ENCODE measurements at places on chromosomes 12 and 14.

GRCh38 chr14:69424149-69424923 lies 25.8 kb downstream of the SLC39A9 start:
- DNase-seq, result no peak

DNA sequence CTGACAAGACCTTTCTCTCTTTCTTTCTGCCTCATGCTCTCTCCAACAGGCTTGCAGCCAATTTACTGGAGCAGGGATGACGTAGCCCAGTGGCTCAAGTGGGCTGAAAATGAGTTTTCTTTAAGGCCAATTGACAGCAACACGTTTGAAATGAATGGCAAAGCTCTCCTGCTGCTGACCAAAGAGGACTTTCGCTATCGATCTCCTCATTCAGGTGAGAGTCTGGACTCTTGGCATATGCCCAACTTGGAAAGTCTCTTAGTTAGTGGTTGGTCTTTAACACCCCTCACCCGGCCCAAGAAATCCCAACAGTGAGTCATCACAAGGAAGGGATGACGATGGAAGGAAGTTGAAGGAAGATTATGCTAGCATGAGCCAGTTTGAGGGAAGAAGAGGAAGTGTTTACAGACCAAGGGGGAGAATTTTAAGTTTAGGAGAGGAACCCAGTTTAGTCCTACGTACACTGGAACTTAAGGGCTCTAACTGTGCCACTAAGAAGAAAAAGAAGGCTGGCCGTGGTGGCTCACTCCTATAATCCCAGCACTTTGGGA lies 189.7 kb downstream of the ETV6 start:
- no peak for DNase-seq

DNA sequence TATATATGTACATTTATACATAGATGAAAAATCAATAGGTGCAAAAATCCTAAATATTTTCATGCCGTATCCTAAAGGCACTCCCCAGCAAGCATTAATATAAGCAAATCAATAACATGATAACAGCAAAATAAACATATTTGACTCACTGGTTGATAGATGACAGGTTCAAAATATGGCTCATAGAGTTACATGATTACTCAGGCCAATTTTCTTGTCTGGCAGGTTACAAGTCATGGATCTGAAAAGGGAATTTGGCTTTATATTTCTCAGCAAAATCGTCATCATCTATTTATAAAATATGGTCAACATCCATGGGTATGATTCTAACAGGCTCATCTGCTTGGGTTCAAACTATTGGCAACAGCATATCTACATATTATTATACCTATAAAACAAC lies 34.9 kb upstream of the SYT1 start:
- DNase-seq, result no peak

- no peak for DNase-seq
Measured at GRCh38 chr14:55382483-55382882, 29.1 kb downstream of the ATG14 start.

- DNase-seq, result no peak
Measured at GRCh38 chr12:95335948-95336347, 118.3 kb downstream of the VEZT start.

GRCh38 chr14:68144051-68144681 lies 324.6 kb downstream of the RAD51B start:
- DNase-seq, result no peak

DNA sequence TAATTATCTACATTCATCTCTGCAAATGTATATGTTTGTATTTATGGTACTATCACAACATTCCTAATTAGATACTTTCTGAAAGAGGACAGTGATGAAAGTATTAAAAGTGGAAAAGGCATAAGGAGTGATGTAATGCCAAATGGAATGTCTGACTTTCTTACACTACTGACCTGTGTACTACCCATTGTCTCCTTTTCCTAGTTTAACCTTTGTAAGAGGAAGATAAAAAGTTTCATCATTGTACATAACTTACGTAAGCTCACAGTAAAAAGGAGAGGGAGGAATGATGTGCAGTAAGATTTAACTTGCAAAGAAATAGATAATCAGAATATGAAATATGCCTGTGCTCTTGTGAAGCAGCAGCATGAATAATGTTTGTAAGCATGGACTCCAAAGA lies 55.9 kb downstream of the SOX5 start:
- DNase-seq, result no peak

DNA sequence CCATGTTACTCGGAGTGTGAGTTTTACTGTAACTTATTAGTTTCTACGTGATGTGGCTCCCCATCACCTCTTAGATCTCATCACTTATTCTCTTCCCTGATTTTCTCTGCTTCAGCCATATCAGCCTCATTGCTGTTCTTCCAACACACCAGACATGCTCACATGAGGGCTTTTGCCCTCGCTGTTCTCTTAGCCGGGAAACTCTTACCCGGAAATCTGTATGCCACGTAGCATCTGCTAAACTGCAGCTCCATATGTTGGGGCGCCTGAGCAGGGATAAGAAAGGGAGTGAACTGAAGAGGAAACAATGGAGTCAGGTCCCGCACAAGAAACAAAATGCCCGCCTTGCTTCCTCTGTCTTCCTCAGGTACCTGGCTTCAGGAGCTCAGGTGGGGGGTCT lies 16.6 kb downstream of the SMUG1 start:
- no peak for DNase-seq

DNA sequence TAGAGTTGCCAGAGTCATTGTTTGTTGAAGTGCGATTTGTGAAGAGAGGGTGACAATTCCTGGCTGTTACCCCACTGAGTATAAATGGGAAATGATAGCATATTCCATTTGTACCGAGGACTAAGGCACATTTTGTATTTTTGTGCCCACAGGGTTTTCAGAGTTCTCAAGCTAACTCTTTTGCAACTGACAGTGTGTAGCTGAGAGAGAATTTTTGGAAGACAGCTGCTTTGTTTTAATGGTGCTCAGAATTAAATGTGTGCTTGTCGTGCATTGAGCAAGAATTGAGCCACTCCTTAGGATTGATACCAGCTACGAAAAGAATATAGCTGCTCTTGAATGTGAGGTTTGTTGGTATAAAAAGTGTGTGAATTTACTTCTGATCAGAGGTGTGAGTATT lies 21.7 kb downstream of the ANKRD13A start:
- DNase-seq, result no peak

- no peak for DNase-seq
Measured at GRCh38 chr12:27573972-27574371, 50.0 kb downstream of the PPFIBP1 start.

GRCh38 chr14:53695692-53696214 lies 260.9 kb downstream of the BMP4 start:
- DNase-seq, result no peak

DNA sequence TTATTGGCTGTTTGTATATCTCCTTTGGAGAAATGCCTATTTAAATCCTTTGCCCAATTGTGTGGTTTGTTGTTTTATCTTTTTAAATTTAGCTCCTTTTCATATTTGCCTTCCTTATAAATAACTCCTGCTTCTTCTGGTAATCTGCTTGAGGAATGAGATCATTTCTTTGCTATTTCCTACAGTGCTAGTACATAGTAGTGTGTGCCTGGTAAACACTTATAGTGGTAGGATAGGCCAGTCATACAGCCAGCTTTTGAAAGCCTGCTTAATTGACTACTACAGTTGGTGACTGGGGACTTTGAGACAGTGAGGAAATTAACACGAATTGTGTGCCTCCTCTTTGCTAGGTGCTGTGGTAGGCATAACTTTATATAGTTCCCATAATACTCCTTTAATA lies 68.7 kb downstream of the BORCS5 start:
- DNase-seq, result no peak

GRCh38 chr12:112937741-112938719 lies at the start of gene OAS3:
OAS3 (plus strand) TSS chr12:112938474; CDS start chr12:112938531, 57 bp downstream.
- DNase-seq, result peak; percentile 72

- DNase-seq, result no peak
Measured at GRCh38 chr14:35395283-35395682, 9.3 kb downstream of the NFKBIA start.

- no peak for DNase-seq
Measured at GRCh38 chr12:94309373-94309772, 150.3 kb downstream of the CEP83 start.

- DNase-seq, result no peak
Measured at GRCh38 chr12:43361031-43361710, 190.8 kb downstream of the ADAMTS20 start.

- DNase-seq, result no peak
Measured at GRCh38 chr14:78157494-78158437, 12.4 kb upstream of the NRXN3 start.

DNA sequence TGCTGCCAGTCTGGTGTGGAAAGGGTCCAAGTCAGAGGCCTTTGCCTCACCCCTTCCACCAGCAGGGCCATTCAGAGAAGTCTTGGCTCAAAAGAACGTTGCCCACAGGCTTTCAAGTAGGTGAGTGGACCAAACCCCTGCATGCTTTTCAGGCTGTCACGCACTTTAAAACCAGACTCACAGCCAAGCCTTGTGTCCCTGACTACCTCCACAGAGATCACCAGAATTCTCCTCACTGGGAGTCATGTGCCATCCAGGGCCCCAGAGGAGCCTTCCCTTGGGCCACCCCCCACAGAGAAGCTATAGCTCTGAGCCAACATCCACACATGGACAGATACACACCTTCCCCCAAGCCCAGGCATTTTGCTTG lies 283.1 kb downstream of the DPF3 start:
- DNase-seq, result no peak

DNA sequence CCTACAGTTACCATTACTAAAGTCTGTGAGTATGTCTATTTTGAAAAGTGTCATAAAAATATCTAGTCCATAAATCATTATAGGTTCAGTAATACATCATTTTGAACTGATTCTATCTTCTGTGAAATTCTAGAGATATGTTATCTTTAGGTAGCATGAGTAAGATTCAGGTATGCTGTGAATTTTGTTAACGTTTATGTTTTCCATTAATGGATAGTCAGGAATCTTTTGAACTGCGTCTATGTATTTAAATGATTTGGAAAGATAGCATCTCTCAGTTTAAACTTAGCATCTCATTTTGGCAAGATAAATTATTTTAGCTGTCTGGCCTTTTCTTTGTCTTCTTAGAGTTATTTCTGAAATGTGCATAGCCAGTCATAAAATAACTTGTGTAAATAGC lies 8.3 kb downstream of the ALG10B start:
- DNase-seq, result no peak

- DNase-seq, result no peak
Measured at GRCh38 chr14:68762953-68763764, 29.7 kb downstream of the ZFP36L1 start.

- DNase-seq, result no peak
Measured at GRCh38 chr14:99679996-99680395, 4.1 kb upstream of the CYP46A1 start.

DNA sequence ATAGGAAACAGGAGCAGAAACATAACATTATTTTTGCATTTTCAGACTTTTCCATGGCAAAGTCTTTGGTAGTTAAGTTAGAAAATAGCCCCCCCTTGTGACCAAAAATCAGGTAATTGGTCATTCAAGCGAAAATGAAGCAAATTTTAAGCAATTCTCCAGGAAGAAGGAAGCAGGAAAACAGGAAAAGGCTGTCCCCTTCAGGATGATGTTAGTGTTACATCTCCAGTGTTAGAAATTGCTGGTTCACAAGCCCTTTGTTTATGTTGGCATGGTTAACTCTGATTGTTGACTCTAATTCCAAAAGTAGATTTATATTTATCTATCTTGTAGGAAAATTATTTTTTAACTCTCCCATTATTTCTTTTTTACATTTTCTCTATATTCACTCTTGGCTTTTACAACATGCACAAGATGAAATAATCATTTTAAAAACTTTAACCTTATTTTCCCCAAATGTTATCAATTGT lies 18.8 kb upstream of the GAS2L3 start:
- no peak for DNase-seq

GRCh38 chr14:64681796-64682710 lies 22.2 kb upstream of the PLEKHG3 start:
- DNase-seq, result no peak

DNA sequence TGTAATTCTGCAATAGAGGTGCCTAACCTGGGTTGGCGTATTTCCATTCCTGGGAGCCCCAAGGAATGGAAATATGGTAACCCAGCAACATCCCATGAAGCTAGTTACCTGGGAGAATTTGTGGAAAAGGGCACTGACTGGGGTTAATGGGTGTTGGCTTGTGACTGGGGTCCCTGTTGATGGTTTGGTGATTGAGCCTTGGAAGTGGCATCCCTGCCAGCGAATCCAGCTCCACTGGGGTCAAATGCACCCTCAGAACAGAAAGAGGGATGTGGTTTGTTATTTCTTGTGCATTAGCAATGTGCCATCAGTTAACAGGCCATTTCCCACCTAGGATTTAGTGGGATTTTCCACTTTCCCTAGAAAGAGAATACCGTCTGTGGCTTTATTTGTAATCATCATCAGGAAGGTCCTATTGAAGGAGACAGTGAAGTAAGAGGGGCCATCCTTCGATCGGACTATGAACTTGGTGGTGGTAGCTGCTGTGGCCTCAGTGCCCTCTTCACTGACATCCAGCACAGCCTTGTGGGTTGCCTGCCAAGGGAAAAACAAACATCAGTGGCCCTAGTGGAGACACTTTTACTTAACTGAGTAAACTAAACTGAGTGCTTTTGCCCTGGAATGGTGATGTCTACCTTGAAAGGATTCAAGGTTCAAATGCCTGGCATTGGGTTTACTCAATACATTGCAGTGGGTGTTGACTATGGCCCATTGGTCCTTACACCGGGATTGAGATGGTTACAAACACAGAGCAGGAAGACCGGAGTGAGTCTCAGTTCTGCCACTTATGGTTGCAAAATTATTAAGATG lies 10.4 kb upstream of the SERPINA11 start:
- no peak for DNase-seq

- no peak for DNase-seq
Measured at GRCh38 chr12:116116650-116117424, 160.7 kb downstream of the MED13L start.

DNA sequence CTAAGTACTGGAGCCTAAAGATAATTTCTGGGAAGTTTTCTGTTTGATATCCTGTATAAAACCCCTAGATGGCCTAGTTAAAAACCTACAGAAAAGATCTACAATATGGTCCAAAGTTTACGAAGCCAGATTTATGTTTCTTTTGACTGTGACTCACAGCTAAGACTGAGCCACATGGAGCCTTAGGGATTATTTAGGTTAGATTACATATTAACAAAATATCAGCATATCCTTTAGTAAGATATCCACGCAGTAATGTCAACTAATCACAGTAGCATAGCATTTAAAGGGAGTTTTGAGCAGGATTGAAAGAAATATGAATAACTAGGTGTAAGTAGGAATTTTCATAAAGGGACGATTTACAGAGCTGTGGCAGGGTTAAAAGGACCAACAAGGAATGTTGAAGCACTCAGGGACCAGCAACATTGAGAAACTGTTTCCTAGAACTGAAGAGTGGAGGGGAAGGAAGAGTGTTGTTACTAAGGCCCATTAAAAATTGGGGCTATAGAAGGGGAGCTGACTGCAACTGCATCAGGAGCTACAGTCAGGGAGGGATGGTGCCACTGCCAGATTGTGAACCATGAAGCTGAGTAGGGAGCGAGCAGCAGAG lies 155.5 kb downstream of the DACT1 start:
- DNase-seq, result no peak

- no peak for DNase-seq
Measured at GRCh38 chr14:92362781-92363235, 39.8 kb downstream of the SLC24A4 start.

GRCh38 chr14:21169573-21169972 lies 13.7 kb upstream of the OR5AU1 start:
- DNase-seq, result no peak

GRCh38 chr14:55518391-55518790 lies 61.6 kb upstream of the KTN1 start:
- no peak for DNase-seq

Data from CD4-positive, alpha-beta T cell treated with Interleukin-6 at 100 ng/mL for 8 hours (primary cell).